ENCODE measurements at places on chromosomes 11 and 22.

GRCh38 chr22:30195245-30196140 lies 51.1 kb downstream of the LIF start:
- peak; percentile 59 for DNase-seq

GRCh38 chr11:97703851-97704250 lies 1314.0 kb downstream of the JRKL start:
- no peak for DNase-seq

GRCh38 chr11:32231909-32232493 lies 141.1 kb downstream of the RCN1 start:
- DNase-seq: peak; percentile 10

DNA sequence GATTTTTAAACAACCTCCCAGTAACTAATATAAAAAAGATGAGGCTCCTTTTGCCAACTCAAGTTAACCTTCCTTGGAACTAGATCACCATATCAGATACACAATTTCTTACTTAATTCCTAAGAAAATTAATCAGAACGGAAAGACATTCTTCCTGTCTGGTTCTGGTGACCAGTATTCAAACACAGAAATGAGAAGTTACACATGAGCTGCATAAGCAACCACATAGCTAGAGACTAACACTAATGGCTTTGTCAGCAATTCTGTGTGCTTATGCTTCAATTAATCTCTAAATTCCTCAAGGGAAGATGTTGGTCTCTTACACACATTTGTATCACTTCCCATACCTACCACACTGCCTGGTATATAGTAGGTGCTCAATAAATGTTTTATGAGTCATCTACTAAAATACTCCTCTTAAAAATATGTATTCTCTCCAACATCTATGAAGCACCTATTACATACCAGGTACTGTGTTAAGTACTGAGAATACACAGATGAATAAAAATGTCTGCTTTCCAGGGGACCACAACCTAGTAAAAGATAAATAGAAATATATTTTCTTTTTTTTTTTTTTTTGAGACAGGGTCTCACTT lies 54.5 kb downstream of the GAB2 start:
- DNase-seq: peak; percentile 67

- DNase-seq: no peak
Observed at GRCh38 chr11:57635246-57635645, 14.5 kb downstream of the YPEL4 start.

GRCh38 chr11:44408711-44409470 lies 99.0 kb upstream of the ALX4 start:
- no peak for DNase-seq

DNA sequence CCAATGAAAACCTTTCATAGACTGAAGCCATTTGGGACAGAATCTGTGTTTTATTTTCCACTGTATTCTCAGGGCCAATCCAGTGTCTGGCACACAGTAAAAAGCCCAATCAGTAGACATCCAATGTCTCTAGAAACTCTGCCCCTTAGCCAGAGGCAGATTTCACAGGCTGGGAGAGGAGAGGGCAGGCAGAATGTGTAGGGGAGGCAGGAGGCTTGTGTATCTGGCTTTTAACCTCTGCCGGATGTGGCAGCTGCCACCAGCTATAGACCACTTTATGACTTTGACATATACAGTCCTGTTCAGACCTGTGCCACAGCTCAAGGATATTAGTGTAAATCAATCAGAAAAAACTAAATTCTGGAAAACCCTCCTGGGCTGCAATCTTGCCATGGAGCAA lies 4.4 kb downstream of the EXPH5 start:
- no peak for DNase-seq

GRCh38 chr11:47337229-47337924 lies 15.1 kb downstream of the MYBPC3 start:
- no peak for DNase-seq

GRCh38 chr11:78234006-78234405 lies 45.3 kb downstream of the USP35 start:
- no peak for DNase-seq
